CD4-positive, alpha-beta T cell treated with Interleukin-6 at 100 ng/mL for 8 hours (primary cell): ENCODE measurements at places on chromosomes 1 and 21.

DNA sequence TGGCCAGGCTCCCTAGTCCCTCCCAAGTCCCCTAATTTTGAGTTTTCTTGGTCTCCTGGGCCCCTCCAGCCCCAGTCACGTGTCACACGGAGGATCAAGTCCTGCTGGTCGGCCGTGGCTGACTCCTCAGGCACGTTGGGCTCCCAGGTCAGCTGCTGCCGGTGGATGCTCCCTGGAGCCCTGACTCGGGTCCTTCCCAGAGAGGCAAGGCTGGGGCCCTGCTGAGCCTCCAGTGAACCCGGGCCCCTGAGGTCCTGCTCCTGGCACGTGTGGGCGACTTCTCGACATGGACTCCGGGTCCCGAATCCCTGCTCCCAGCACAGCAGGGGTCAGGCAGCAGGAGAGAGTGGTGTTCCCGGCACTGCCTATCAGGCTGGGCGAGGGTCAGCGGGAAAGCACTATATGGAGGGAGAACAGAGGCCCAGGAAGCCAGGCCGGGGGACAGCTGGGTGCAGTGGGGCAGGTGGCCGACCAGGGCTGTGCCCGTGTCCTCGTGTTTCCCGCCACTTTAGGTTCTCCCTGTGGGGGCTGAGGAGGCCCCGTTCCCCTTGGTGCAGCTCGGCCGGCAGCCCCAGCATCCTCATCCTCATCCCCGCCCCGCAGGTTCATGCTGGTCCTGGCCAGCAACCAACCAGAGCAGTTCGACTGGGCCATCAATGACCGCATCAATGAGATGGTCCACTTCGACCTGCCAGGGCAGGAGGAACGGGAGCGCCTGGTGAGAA lies 13.2 kb downstream of the TMEM240 start:
- no peak for DNase-seq

DNA sequence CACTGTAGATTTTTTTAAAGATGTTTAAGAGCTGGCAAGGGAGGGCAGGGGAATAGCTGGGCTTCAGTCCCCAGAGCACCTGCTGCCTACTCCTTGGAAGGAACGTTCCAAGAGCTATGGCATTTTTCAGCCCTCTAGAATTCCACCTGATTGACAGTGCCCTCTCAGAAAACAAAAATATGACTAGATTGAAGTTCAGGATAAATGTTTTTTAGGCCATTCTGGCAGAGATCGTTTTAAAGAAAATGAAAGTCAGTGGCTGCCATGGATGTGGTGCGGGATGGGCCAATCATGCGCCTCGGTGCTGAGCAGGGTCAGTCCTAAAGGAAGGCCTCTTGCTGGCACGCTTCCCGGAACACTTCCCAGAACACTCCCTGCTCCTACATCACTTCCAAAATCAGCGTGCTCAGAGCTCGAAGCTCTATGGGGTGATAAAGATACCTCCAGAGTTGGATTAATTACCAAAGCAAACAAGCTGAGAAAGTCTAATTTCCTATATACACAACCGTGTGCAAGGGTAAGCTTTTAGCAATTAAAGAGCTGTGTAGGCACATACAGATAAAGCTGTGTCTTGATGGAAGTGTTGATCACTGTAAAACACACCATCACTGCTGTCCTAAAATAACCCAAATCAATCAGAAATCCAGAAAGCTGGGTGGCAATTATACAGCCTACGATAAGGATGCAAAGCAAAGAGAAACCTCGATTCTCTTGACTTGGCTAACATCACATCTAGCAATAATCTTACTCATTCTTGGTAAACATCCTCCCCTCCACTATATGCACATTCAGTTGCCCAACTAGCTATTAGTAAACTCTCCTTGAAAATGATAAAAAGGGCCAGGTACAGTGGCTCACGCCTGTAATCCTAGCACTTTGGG lies 34.6 kb downstream of the TGFBR3 start:
- no peak for DNase-seq

DNA sequence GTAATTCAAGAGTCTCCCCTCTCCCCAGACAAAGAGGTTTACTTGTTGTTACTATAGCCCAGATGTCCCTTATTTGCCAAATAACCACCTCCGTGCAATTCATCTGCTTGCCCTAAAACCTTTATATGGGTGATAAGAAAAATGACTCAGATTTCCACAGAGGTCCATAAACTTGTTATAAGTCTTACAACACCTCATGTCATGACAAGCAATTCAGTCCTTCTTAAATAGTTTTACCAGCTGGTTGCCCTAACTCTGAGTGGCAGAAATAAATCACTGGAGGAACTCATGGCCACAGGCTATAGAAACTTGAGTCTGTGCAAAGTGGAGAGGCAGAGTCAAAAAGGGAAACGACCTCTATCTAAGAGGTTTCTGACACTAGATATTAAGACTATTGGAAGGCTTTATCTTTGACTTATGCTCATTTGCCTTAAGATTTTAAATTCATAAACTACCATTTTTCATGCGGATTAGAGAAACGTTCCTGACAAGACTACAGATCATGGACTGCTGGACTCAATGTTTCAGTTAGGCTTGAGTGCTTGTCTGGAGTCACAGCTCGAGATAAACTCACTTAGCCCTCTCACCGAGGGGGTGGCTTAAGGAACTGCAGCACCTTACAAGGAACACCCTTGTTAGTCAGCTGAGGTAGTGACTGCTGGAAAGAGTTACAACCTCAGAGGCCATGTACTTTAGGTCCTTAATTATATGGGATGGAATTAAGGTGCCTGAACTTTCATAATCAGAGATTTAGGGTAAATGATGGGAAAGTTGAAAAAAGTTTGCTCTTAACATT lies 662.5 kb upstream of the USP24 start:
- DNase-seq: no peak

DNA sequence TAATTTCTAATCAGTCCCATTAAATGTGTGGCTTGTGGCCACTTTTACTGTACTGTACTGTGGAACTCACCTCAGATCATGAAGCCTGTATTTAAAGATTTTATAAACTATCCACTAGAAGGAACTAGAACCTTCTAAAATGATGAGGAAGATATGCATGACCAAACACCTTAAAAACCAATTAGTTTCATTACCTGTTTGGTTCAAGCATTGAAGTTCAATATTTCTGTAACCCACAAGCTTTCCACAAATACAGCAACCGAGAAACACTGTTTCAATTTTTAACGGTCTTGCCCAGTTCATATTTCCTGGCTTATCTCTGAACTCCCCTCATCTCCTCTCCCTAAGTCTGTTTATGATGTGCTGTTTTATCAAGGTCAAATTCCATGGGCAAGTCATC lies 264.3 kb upstream of the PLD5 start:
- no peak for DNase-seq

GRCh38 chr21:36422279-36423098 lies 37.3 kb downstream of the CHAF1B start:
- no peak for DNase-seq

GRCh38 chr1:245582026-245582425 lies 427.2 kb downstream of the KIF26B start:
- no peak for DNase-seq

DNA sequence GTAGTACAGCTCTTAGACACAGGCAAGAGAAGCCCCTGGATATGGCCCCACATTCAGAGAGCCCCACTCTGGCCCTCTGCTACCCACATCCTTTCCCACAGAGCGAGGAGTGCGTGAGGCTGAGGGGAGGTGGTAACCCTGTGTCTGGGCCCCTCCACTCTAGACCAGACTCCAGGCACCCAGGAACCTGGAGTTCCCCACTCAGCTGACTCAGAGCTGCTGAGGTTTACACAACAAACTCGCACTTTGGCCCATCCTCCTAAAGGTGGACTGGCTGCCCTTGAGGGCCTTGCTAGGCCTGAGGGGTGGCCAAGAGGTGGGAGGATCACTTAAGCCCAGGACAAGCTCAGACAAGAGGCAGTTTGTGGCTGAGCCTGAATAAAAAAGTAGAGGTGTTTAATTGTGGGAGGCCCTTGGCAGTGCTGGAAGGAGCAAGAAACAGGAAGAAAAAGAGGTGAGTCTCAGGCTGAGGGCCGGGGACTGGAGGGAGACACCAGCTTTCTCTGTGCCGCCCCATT lies 10.7 kb downstream of the MR1 start:
- peak; percentile 14 for DNase-seq

DNA sequence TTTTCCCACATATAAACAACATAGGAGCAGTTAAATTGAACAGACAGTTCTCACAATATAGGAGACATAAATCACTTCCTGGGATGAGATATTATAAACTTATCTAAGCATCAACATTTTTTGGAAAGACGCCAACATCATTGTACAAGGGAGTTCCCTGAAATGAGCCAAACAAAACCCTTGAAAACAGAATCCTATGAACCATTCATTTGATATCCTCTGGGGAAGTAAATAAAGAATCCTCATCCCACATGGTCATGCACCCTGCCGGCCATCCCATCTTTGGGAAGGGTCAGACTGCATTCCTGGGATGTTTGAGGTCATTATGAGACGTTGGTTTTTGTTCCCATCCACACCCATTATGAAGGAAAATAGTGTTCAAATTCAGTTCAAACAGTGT lies 111.8 kb upstream of the USP25 start:
- no peak for DNase-seq

DNA sequence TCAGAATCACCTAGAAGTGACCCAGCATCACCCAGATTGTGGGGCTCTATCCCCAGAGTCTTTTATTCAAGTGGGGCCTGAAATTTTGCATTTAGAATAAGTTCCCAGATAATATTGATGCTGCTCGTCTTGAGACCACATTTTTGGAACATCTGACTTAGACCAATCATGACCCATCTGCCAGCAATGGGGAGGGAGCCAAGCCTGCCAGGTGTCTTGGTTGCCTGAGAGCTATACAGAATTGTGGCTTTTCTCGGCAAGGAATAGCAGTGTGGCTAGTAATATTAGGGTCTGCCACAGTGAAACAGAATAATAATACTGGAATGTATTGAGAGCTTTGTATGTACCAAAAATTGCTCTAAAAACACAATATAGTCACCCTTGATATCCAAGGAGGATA lies 31.1 kb upstream of the RGS8 start:
- no peak for DNase-seq

- no peak for DNase-seq
These were observed 103.7 kb downstream of the HS2ST1 start for GRCh38 chr1:87017998-87018672.

- no peak for DNase-seq
These were observed 3.7 kb upstream of the FABP3 start for GRCh38 chr1:31376375-31377134.

DNA sequence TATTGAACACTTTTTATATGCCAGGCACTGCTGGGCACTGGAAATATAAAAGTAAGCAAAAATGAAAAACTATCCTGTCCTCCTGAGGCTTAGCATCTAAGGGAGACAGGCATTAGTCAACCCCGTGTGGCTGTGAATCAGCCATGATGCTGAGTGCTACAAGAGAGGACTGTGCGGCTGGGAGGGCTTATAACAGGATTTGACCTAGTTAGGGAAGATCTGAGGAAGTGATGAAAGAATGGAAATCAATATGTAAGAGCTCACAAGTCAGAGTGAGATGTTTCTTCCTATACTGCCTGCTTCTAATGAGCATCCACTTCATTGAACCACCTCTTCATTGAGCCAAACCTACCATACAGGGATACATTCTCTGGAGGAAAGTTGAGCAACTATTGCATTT lies 15.1 kb downstream of the TRIM45 start:
- DNase-seq: no peak

- no peak for DNase-seq
These were observed 1.9 kb upstream of the EDARADD start for GRCh38 chr1:236392182-236392581.

- no peak for DNase-seq
These were observed 60.7 kb upstream of the BTG3 start for GRCh38 chr21:17673261-17674020.
